CD4-positive, alpha-beta T cell treated with Interleukin-15 for 1 hour (primary cell): ENCODE measurements at places on chromosomes 6 and 20.

GRCh38 chr6:129490521-129491255 lies 219.3 kb downstream of the ARHGAP18 start:
- DNase-seq, result peak; percentile 79

DNA sequence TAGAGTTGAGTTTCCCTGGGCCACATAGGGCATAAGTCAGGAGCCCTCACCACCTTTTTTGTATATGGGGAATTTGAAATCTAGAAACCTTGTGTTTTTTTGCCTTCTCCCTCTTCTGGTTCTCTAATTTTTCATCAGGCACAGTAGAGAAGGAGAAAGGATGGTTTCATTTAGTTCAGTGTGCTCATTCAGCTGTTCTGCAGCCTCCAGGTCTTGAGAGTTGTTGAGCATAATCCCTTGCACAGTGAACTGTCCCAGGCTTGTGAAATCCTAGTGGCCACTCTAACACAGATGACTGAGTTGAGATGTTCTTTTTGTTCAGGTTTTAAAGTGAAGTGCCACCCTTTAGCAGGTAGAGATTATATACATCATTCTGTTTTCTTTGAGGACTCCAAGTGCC lies 183.5 kb downstream of the CDKAL1 start:
- no peak for DNase-seq

- DNase-seq, result no peak
These were observed 688 bp downstream of the COMMD7 start for GRCh38 chr20:32742322-32743236.

DNA sequence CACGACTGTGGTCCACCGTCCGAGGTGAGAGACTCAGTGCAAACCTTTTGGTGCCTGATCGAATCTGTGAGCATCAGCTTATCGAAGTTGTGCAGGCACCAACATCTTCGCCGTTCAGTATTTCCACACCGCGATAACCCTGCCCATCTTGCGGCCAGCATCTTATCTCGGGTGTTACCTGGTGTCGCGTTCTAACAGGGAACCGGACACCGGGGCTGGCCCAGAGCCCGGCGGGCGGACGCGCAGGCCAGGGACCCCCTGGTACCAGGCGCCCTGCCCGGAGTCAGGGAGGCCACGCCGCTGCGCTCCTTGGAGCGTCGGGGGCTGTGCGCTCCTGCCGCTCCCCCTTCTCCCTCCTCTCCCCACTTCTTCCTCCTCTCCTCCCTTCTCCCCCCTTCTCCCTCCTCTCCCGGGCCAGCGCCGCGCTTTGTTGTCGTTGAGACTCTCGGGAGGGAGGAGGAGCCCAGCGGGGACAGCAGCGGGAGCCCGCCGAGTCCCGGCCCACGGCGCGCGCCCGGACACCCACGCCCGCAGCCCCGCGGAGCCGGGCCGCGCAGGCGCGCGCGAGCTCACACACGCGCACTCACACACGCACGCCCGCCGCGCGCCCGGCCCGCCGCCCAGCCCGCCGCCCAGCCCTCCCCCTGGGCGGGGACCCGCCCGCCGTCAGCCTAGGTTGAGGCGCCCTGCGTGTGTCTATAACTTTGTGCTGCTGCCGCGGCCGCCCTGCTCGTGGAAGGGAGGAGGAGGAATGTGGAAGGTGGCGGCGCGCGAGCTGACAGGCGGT lies 1.4 kb upstream of the FOXO3 start:
- peak; percentile 92 for DNase-seq

DNA sequence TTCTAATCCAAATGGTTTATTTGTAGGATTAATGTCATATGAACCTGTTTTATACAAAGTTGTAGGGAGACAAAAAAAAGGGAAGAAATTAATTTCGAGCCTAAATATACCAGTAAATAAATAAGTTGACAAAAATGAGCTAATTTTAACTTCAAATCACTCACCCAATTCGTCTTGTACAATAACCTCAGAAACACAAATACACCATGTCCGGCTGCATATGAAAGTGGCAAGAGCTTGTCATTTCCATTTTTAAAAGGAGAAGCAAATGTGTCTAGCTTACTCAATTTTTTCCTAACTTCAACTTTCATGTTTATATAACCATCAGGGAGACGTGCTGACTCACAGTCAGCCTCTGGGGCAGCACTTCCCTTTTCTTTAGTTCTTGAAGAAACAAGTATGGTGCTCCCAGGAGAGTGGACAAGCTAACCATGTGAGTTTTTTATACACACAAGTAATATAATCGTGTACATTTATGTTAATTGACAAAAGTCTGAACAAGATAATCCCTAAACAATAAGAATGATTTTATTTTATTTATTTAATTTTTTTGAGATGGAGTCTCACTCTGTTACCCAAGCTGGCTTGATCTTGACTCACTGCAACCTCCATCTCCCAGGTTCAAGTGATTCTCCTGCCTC lies 55.5 kb upstream of the SGK1 start:
- DNase-seq, result peak; percentile 69
